ENCODE measurements at places on chromosomes 4 and X. TPM values are rescaled to one million over a fixed set of nuclear protein-coding genes. Genes with fewer than 3 reads are reported as not detected.

The DUX4 gene
- not detected for total RNA-seq

The HERC5 gene
- total RNA-seq = 0.16 TPM

The KDR gene
- 9.9 TPM for total RNA-seq

The GAGE13 gene
- not detected for total RNA-seq

The NXF3 gene
- not detected for total RNA-seq

The NDST3 gene
- total RNA-seq = not detected

The PCDH7 gene
- 16.2 TPM for total RNA-seq

The SLC25A31 gene
- total RNA-seq = not detected

The ZNF711 gene
- 0.36 TPM for total RNA-seq

The UBE2D3 gene
- total RNA-seq = 268 TPM

The MAGEA2 gene
- not detected for total RNA-seq

The C4orf54 gene
- not detected for total RNA-seq

The DNAAF6 gene
- total RNA-seq = not detected

The UGT2B7 gene
- not detected for total RNA-seq

The NUDT11 gene
- total RNA-seq = 8.3 TPM

The SMIM43 gene
- total RNA-seq = 2.1 TPM

The FAM47A gene
- total RNA-seq = not detected

The APOOL gene
- 6.3 TPM for total RNA-seq

The CRMP1 gene
- total RNA-seq = 0.72 TPM

The RTL9 gene
- total RNA-seq = 11.2 TPM

The SPANXN4 gene
- total RNA-seq = not detected

The CABS1 gene
- total RNA-seq = not detected

The GAGE2A gene
- total RNA-seq = not detected

The IKBKG gene
- total RNA-seq = 15.7 TPM

The PCDH18 gene
- 26.9 TPM for total RNA-seq

The MAPK10 gene
- total RNA-seq = 3.9 TPM

The SSX4 gene
- not detected for total RNA-seq

The SYNPO2 gene
- total RNA-seq = 4.2 TPM

The ZNF630 gene
- 0.97 TPM for total RNA-seq

The DDX53 gene
- not detected for total RNA-seq

The STK32B gene
- 0.36 TPM for total RNA-seq

The NONO gene
- 235 TPM for total RNA-seq

The RRH gene
- total RNA-seq = not detected

The IL21 gene
- not detected for total RNA-seq

The SHROOM2 gene
- total RNA-seq = 0.49 TPM

The RNF150 gene
- total RNA-seq = 0.54 TPM

The ZNF185 gene
- total RNA-seq = 1.6 TPM

The KLKB1 gene
- total RNA-seq = 6.0 TPM

The GPR82 gene
- not detected for total RNA-seq

The RBM47 gene
- 2.4 TPM for total RNA-seq
